Stimulated activated CD4-positive, alpha-beta T cell treated with anti-CD3 and anti-CD28 coated beads, Interleukin-4, amount 100 ng/mL, for 48 hours (primary cell): ENCODE measurements at places on chromosomes 4 and X.

DNA sequence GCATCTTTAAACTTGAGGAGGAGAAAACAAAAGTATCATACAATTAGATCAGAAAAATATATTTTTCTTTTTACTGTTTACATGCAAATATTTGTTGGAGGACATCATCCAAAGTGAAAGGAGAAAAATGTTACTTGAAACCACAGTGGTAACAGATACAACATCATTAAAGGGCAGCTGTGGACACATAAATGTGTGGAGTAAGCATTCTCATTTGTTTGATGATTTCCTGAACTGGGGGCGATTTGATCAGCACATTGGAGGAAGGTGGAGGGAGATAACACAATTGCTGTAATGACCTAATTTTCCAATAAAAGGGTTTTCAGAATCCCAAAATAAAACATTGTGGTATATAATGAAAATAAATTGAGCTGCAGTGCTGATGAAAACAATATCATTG, 314.5 kb upstream of the HS3ST1 start:
- DNase-seq: no peak

DNA sequence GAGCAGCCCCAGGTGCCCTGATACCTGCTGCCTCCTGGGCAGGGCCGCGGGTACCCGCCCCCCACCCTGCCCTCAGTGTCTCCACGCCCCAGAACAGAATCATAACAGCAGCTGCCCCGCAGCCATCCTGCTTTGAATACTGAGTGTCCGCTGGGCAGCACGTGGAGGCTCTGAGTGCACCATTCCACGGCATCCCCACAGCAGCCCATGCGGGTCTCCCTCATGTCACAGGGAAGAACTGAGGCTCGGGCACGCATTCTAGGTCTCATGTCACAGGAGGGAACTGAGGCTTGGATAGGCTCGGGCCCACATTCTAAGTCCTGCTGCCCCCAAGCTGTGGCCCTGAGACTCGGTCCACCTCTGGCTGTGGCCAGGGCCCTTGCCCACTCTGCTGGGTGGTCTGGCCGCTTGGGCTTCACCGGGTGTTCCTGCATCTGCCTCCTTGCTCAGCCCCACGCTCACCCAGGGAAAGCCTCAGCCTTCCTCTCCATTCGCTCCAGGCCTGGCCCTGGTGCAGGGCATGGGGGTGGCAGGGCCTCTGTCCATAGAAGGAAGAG, 221.6 kb upstream of the PSAPL1 start:
- DNase-seq: no peak

DNA sequence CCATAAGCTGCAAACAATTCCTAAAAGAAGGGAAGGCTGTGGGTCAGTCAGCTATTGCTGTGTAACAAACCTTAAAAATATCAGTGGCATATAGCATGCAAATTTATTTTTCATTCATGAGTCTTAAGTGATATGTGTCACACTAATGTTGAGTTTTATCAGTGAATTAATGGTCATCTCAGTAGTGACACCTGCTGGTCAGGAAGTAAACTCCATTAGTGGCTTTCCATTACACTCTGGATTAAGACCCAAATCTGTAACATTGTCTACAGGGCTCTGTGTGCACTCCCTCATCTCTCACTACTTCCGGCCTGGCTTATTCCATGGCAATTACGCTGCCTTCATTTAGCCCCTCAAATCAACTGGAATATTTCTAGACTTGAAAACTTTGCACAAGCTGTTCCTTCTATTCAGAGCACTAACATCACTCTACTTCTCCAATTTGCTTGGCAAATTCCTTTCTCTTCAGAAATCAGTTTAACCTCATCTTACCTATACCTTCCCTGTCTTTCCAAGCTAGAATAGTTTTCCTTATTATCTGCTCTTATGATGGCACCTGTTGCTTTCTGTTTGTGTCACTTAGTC, 217.3 kb upstream of the TAPT1 start:
- no peak for DNase-seq

DNA sequence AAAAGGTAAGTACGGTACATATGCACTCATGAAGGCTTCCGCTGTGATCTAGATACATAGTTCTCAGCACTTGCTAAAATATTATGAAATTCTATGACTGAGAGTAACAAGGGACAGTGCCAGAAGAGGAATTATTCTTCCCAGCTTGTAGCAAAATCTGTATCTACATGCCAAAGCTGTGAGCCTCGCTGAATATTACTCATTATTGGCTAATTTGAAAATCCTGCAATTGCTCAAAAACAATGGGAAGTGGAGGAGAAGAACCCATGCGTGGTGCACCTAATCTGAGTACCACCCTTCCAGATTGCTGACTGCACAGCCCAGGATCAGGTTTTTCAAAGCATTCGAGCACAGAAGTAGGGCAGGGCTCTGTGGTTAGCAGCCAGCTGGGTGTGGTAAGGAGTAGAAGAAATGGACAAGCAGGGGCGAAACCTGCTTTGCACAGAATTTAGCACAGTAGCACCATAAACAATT, 17.4 kb upstream of the PDCL2 start:
- no peak for DNase-seq

DNA sequence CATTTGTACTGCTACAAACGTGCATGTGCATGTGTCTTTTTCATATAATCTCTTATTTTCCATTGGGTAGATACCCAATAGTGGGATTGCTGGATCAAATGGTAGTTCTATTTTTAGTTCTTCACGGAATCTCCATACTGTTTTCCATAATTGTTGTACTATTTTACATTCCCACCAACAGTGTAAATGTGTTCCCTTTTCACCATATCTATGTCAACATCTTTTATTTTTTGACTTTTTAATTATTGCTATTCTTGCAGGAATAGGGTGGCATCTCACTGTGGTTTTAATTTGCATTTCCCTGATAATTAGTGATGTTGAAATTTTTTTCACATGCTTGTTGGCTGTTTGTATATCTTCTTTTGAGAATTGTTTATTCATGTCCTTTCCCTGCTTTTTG, 59.3 kb upstream of the PACRGL start:
- no peak for DNase-seq

DNA sequence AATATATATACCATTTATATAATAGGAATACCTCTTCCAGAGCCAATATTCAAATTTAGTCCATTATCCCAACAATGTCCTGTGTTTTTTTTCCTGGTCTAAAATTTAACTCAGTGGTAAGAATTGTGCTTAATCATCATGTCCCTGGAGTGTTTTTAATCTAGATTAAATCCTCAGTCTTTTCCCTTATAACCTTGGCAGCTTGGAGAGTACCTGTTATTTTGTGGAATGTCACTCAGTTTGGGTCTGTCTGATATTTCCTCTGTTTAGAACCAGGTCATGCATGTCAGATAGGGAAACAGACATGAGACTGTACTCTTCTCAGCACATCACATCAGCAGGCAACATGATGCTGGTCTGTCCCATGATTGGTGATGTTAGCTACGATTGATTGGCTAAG, 96.6 kb downstream of the HPGD start:
- DNase-seq: no peak

- no peak for DNase-seq
Observed at GRCh38 chrX:27598312-27598711, 8.2 kb downstream of the DCAF8L2 start.

DNA sequence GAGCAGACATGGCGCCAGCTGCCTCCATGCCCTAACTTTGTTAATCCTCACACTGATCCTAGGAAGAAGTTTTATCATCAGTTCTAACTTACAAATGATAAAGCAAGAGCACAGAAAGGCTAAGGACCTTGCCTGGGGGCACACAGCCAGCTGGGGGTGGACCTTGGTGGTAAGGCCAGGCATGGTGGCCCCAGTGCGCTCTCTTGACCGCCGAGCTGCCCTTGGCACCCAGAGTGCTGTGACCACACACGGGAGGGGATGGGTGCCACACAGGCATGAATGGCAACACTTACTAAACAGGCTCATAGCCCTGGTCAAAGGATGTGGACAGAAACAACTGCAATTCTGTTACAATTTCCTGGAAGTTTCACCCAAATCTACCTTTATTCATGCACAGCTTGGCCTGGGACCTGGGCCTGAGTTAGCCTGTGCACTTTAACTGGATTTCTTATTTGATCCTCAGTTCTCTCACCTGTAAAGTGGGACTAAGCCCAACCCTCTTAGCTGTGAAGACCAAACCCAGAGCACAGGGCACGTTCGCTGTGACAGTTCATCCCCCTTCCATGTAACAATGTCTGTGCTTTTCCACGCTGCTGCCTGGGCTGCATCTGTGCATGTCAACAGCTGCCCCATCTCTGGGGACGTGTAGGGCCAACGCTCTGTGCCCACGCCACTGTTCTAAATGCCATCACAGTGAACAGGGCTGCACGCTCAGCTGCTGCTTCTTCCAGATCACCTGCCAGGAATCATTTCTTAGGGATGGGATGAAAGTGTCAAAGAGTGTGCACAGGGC, 44.8 kb downstream of the ACOX3 start:
- no peak for DNase-seq

GRCh38 chrX:10578527-10578926, 41.9 kb downstream of the MID1 start:
- no peak for DNase-seq

- no peak for DNase-seq
Observed at GRCh38 chr4:25320773-25321172, 8.2 kb downstream of the ZCCHC4 start.

DNA sequence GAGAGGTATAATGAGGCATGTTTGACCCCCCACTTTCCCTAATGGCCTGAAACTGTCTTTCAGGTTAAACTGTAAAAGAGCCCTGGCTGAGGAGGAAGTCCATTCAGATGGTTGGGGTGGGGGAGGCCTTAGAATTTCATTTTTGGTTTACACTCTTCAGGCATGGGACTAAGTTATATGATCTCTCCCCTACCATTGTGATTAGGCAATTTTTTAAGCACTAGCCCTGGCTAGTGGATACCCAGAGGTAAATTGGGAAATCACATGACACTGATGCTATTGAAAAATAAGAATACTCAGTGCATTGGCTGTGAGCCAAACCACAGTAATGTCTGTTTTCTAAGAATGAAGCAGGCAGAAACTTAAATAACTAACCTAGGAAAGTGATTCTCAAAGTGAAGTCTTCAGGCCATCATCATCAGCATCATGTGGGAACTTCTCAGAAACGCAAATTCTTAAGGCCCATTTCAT, 149.7 kb downstream of the RRAGB start:
- no peak for DNase-seq

GRCh38 chrX:44744799-44745198, 99.0 kb upstream of the DUSP21 start:
- no peak for DNase-seq
